ENCODE measurements at places on chromosomes 4 and X.

DNA sequence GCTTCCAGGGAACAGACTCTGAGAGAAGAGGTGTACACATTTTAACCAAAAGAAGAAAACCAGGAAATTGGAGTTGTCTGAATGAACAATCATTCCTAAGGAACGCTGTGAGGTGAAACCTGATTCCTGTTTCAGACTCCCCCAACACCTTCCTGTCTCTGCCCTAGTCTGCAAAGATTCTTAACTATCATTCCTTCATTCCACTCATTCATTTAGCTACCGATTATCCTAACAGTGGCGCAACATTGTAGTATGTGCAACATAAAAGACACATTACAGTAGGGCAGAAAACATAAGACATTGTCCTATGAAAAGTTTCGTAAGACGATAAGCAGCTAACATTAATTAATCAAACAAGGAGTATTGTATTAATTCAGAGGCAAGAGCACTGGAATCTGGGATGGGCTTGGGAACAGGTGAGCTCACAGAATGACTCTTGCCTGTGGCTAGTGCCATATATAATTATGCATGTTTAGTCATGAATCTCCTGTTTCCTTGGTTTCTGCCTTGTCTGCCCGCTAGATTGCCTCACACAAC is 23.8 kb upstream of the ADH7 start:
- no peak for DNase-seq

DNA sequence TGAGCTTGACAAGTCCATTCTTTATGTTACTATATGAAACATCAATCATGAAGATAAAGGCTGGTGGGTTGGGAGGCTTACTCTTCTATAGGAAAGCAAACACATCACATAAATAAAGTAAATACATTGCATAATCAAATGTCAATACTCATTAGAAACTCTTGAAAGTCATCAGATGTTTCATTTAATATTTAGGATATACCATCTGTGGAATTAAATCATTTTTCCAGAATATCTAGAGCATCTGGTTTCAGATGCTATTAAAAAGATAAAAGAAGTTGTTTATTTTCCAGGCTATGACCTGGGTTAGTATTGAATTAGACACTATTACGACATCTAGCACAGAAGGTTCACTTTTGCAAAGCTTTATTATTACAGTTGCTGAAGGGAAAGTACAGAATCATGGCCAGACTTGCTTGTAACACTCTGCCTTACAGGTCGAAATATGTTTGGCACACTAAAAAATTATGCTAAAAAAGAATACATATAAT is 72.6 kb downstream of the METTL14 start:
- DNase-seq = no peak

DNA sequence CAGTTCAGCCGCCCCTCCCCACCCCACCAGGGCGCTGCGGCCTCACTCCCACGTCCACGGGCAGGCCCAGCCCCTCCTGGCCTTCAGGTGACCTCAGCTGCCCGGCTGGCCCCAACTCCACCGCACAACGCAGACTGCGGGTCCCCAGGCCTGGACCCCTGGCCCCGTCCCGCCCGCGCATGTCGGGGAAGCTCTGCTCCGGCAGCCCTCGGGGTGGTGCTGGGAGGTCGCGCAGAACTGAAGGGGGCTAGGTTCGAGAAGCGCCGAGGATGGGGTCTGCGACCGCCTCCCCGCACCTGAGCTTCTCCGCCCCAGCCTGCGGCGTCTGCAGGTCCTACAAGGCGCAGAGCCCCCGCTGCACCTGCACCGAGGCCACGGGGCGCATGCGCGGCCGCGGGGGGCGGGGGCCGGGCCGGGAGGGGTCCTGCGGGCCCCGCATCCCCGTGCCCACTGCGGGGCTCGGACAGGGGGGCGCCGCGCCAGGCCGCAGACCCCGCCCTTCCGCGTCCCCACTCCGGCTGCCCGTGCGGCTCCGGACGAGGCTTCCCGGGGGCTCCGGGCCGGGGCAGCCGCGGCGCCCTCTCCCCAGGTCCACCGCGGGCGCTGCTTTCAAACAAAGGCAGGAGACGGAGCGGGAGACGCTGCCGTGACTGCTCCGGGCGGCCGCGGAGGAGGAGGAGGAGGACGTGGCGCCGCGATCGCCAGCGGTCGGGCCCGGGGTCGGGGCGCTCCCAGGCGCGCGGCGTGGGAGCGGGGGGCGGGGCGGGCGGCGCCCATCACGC is 672 bp upstream of the NAT8L start:
- no peak for DNase-seq

DNA sequence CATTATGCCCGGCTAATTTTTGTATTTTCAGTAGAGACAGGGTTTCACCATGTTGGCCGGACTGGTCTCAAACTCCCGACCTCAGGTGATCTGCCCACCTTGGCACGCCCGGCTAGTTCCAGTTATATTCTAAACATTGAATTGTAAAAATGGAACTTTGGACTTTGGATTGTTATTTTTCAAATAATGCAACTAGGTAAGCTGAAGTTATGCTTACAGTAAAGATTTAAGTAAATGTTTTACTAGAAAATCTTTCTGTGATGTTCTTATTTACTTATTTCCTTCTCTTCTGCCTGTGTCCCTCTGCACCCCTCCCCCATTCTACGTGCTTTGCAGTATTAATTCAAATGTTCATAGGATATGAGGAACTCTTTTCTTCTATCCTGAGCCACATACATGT is 26.1 kb downstream of the GK start:
- no peak for DNase-seq

GRCh38 chrX:12400218-12400617 is 261.9 kb downstream of the FRMPD4 start:
- no peak for DNase-seq

GRCh38 chr4:93657527-93657926 is 171.0 kb upstream of the ATOH1 start:
- no peak for DNase-seq

DNA sequence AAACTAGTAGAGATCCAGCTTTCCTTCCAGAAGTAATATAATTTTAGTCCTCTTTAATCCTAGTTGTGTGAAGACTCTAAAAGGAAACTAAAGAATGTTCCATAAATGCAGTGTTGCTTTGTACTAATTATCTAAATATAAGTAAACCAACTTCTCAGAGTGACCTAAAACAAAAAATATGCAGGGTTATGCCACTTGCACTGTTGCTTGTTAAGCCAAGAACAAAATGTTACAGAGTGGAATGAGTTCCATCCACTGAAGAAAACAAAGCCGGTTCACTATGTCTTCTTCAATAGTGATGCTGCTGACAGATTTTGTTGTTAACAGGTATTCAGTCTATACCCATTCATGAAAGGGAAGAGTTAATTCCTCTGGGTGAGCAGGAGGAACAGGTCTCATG is 252.0 kb upstream of the DIAPH2 start:
- DNase-seq = no peak

DNA sequence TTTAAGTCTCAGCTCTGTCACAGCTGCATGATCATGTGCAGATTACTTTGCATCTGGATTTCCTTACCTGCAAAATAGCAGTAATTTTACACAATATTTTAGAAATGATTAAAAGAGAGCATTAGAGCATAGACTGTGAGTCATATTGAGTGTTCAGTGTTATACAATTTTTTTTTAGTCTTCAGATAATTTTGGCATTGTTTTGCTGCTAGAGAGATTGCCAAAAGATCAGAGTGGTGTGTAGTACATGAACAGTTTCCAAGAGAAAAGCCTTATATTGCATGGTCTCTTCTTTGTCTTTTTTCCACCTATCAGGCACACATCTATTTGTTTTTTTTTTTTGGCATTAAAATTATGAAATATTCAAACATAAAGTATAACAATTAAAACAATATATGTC is 209.6 kb upstream of the TLL1 start:
- no peak for DNase-seq

Measured in NCI-H187 (cell line).